ENCODE measurements at places on chromosomes 12 and 14.
A peak's percentile ranks its signal among the peaks of the same experiment; 100 is the strongest.

DNA sequence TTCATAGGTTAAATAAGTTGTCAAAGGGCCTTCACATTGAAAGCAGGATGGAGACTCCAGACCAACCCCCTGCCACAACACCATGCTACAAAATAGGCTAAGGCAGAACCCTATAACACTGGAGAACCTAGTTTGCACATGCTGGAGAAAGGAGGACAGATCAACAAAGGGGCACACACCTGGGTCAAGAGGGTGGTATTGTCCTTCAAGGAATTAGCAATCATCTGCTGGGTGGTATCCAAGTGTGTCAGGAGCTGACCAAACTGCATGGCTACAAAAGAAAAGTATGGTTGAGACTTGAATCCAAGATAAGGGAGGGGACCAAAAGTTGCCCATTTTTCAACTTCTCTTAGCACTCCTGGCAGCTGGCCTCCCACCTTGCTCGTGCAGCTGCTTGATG, 9.2 kb downstream of the MBD6 start:
- no peak for DNase-seq

- peak; percentile 46 for DNase-seq
These were observed 61.8 kb downstream of the PHLDA1 start for GRCh38 chr12:75969768-75970167.

DNA sequence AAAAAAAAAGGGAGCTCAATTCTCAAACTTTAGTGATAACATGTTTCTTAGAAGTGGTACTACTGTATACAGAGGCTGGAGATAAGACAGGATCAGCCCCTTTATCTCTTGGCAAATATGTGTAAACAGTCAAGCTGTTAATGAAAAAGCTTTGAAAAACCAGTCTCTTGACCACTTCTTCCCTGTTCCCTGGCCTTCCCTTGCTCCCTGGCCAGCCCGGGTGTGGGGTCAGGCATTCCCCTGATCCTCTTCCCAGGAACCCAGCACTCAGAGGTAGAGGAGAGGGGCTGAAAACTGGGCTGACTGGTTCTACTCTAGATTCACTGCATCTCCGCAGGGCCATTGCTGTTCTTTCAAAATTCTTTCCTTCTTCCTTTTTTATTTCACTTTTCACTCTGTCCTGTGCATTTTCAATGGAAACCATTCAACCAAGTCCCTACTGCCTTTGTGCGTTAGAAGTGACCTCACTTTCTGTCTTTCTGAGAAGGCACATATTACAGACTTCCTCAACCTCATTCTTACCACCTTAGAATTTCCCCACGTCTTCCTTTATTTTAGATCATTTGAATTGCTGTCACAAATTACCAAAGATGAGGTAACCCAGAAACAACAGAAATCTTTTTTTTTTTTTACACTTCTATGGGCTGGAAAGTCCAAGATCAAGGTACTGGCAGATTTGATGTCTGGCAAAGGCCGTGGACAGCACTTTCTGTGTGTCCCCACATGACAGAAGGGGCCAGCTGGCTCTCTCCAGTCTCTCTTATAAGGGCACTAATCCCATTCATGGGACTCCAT, 5.7 kb downstream of the GNG2 start:
- DNase-seq: peak; percentile 62

DNA sequence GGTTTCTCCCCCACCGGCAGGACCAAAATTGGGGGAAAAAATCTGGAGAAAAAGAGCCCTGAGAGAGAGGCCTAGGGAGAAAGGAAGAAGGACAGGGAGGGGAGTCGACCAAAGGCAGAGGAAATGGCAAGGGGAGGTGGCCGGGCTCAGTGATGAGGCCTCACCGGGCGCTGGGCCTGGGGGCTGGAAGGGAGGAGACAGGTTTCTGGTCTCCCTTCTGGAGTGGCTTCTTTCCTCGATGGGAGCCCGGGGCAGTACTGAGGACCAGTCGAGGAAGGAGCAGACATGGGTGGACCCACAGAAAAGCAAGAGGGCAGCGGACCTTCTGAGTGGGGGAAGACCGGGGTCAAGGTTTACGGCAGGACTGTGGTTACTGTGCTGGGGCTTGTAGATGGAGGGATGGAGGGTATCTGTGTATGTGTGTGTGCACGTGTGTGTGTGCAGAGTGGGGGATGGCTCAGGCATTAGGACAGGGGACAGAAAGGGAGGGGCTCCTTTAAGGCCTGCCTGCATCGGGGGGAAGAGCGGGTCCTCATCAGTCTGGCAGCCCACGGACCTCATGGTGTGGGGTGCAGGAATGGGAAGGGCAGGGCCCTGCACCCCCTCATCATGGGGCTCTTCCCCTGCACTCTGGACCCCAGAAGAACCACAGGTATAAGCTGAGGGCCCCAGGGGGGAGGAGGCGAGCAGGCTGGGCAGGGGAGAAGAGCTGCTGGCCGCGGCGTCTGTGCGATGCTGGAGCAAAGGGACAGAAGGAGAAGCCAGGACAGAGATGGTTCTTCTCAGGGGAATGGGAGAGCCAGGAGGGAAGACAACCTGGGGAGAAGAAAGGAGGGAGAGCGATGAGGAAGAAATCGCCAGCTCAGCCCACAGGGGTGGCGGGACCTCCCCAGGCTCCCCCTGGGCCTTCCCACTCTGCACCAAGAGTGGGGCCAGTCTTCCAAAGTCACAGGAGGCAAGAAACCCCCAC, 15.1 kb upstream of the RPLP0 start:
- DNase-seq: no peak

DNA sequence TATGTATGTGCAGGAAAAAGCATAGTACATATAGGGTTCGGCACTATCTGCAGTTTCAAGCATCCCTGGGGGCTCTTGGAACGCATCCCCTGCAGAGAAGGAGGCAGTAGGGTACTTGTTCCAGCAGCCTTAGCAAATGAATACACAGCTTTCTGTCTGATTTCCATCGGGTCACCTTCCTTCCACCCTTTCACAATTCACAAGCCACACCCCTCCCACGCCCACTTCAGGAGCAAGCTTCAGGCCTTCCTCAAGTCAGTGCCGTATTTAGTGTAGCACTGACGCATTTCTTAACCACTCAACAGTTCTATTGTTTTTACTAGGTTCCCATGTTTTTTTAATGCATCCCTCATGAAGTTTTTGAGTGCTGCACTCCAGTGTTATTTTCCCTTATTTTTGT, 64.2 kb downstream of the CLMN start:
- peak; percentile 51 for DNase-seq

DNA sequence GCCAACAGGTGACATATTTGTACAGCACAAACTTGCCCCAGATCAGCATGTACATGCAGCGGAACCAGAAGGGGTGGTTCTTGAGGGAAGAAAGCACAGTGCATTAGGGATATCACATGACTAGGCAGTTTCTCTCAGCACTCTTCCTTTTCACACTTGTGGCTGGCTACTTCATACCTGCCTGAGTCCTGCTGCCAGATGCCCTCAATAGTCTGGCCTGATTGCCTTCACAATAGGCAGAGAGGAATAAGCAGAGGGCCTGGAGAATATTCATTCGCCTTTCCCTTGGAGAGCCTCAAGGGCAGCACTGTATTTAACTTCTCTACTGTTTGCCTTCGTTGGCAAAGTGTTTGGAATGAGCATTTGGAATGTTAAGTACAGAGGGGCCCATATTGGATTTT, 7.9 kb downstream of the EMG1 start:
- no peak for DNase-seq

DNA sequence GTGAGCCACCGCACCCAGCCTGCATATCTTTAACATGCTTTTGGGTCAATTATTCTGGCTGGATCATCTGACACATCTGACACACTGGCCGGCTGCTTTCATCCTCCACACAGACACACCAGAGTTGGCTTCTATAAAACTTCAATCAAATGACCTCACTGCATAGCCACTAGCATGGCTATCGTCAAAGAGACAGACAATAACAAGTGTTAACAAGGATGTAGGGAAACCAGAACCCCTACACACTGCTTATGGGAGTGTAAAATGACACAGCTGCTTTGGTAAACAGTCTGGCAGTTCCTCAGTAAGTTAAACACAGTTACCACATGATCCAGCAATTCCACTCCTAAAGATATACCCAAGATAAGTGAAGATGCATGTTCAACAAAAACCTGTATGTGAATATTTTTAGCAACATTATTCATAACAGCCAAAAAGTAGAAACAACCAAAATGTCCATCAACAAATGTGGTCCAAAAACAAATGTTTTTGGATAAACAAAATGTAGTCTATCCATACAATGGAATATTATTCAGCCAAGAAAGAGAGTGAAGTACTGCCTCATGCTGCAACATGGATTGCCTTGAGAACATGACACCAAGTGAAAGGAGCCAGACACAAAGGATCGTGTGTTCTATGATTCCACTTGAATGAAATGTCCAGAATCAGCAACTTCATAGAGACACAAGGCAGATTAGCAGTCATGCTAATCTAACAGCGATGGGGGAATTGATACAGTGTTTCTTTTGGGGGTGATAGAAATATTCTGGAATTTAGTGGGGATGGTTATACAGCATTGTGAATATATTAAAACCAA, 10.1 kb downstream of the KDM2B start:
- DNase-seq: no peak
